ACHN (cell line): ENCODE measurements at places on chromosomes 16 and 17.

- no peak for DNase-seq
These were observed 9.1 kb downstream of the TIMP2 start for GRCh38 chr17:78915872-78916632.

GRCh38 chr17:71453876-71454422, 666.9 kb upstream of the SOX9 start:
- no peak for DNase-seq

- no peak for DNase-seq
These were observed 55.1 kb upstream of the CNTNAP4 start for GRCh38 chr16:76222087-76222486.

DNA sequence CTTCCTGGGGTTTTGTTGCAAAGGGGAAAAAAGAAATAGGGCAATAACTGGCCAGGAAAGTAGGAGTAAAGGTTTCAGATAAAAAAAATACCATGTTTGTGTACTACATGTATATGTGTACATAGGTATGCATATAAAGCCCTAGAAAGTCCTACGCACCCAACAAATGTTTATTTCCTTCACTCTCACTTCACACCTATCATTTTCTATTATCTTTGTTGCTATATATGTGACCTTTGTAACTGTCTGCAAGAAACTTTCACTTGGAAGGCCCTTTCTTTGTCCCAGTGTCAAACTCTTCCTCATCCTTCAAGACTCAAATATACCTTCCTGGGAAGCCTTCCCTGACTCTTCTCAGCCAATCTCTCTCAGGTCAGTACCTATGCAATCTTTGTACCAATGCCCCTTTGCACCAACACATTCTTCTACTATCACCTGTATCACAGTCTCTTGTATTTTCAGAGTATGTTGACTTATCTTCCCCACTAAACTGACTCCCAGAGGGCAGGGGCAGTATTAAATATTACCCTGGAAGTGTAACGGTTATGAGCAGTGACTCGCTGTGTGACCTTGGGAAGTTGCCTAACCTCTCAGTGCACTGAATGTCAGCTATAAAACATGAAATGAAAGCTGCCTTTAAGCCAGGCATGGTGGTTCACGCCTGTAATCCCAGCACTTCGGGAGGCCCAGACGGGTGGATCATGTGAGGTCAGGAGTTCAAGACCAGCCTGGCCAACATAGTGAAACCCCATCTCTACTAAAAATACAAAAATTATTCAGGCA, 6.5 kb downstream of the XPO6 start:
- DNase-seq: no peak

DNA sequence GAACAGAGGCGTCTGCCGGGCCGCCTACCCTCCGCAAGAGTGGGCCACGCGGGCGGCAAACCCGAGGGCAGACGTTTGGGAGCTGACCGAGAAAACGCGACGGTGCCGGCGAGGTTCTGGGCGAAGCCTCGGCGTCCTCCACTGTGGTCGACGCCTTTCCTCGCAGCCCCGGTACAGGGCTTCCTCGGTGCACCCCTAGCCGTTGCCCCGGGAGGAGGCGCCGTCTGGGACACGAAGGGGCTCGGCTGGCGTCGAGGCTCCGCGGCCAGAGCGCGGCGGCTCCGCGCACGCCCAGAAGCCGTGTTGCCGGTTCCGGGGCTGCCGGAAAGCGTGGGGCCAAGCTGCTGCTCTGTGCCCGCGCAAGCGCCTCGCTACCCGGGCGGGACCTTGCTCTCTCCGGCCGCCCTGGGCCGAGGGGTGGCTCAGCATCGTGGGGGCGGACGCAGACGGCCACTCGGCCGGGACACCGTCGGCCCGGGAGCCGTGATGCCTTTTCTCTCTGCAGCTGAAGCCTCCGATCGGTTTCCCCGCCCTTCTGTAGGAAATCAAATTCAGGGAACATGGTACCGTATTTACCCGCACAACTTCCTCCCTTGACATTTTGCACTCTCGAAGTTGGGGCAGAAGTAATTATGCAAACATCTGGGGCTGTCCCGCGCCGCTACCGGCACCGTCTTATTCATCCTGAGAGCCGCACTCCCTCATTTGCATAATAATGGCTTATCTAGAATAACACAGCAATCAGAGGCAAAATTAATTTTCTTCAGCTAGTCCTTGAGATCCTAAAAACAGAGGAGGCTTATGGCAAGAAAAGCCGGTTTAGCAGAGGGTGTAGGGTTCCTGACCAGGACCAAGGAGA, 7.3 kb upstream of the CBX8 start:
- DNase-seq: no peak

DNA sequence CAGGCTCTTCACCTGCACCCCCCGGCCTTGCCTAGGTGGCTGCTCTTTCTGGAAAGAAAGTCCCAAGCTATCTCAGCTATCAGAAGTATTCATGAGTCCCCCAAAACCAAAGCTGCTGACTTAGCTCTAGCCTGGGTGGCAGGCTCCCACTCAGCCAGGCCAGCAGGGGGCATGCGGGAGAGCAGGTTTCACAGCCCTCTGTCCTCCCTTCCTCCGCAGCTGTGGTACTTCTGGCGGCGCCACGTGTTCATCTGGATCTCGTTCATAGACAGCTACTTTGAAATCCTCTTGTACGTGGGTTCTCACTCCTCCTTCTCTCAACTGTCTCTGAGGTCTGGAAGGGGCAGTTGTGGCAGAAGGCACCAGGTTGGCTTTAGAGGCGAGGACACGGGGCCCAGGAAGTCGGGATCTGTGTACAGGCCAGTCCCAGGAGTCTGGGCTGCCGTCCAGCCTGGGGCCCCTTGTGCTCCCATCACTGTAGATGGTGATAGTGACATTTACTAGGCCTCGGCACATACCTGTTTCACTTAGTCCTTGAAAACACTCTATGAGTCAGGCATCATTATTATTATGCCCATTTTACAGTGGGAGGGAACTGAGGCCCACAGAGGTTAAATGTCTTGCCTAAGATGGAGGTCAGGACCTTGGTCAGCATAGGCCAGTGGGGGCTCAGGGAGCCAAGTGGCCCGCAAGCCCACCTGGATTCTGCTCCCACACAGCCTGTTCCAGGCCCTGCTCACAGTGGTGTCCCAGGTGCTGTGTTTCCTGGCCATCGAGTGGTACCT, 12.9 kb downstream of the TRPV2 start:
- DNase-seq: peak; percentile 47

GRCh38 chr16:49350265-49351095, 23.1 kb upstream of the C16orf78 start:
- peak; percentile 65 for DNase-seq

- no peak for DNase-seq
These were observed 170.2 kb upstream of the GOT2 start for GRCh38 chr16:58904291-58904690.

DNA sequence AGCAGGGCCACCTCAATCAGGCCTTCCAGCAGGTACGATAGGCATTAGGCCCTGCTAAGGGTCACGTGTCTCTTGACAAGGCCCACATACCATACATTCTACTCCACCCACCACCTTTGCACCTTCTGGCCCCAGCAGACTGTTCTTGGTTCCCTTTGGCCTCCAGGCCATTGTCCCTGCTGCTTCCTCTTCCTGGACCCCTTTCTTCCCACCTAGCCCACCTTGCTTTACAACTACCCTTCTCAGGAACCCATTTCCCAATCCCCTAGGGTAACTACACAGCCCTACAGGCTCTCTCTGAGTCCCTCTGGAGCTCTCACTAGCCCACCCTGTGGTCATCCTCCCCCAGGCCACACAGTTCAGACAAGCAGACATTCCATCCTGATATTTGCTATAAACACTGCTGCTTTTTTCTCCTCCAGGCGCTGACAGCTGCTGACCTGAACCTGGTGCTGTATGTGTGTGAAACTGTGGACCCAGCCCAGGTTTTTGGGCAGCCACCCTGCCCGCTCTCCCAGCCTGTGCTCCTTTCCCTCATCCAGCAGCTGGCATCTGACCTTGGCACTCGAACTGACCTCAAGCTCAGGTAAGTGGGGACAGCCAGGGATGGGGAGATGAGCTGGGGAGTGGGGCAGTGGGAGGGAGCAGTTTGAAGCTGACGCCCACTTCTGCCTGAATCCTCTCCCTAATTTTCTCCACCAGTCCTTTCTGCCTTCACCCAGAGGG, 1.4 kb upstream of the NRN1L start:
- DNase-seq: no peak

DNA sequence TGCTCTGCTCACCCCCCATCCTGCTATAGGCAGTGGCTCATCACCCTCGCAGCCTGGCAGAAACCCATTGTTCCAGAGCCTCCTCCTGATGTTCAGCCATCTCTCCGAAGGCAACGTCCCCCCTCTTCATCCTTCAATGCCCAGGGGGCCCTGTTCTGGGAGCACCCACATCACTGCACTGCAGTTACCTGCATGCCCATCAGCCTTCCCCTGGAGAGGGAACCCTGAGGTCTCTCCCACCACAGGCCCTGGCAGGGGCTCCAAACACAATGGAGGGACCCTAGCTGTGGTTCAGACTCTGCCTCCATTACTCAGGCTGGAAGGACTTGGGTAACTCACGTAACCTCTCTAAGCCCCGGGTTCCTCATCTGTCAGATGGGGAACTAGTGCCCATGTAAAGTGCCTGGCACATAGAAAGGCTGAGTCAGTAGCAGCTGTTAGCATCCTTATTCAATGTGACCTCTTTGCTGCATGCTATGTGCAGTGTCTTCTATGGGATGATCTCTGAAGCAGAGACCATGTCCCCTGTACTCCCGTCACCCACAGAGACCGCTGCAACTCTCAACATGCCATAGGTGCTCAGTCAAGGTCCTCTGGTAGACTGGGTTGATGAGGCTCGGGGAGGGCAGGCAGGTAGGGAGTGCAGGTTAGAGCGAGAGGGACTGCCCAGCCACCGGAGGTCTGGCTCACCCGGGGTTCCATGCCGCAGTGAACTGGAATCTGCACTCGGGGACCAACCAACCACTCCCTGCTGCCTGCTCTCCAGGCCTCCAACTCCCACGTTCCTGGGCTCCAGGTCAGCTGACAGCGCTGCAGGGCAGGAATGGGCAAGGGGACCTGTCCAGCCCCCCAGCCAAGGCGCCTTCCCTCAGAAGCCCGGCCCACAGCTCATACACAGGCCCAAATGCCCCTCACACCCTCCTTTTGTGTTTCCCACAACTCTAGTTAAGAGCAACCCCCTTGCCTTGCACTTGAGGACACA, 233.2 kb downstream of the ZNF423 start:
- DNase-seq: no peak

- no peak for DNase-seq
These were observed 28.6 kb upstream of the METRNL start for GRCh38 chr17:83050651-83051395.

GRCh38 chr17:64329588-64329987, 61.1 kb downstream of the PECAM1 start:
- DNase-seq: no peak

GRCh38 chr16:26816885-26817571, 249.7 kb upstream of the C16orf82 start:
- DNase-seq: peak; percentile 46

- peak; percentile 68 for DNase-seq
These were observed 20.4 kb upstream of the YPEL2 start for GRCh38 chr17:59311051-59311468.

DNA sequence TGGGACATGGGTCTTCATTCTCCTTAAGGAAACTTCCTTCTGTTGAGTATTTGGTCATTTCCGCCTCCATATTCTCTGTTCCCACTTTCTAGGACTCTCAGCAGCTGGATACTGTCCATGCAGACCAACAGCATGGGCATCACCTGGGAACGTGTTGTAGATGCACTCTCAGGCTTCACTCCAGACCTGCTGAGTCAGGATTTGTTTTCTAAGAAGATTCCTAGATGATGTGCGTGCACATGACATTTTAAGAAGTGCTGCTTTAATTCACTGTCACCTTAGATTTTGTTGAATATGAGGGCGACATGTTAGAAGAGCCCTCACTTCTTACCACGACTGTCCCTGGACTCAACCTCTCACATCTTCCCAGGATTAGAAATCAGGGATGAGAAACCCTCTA, 10.0 kb upstream of the SDK2 start:
- DNase-seq: no peak

GRCh38 chr16:79250502-79251098, 349.9 kb downstream of the MAF start:
- no peak for DNase-seq

DNA sequence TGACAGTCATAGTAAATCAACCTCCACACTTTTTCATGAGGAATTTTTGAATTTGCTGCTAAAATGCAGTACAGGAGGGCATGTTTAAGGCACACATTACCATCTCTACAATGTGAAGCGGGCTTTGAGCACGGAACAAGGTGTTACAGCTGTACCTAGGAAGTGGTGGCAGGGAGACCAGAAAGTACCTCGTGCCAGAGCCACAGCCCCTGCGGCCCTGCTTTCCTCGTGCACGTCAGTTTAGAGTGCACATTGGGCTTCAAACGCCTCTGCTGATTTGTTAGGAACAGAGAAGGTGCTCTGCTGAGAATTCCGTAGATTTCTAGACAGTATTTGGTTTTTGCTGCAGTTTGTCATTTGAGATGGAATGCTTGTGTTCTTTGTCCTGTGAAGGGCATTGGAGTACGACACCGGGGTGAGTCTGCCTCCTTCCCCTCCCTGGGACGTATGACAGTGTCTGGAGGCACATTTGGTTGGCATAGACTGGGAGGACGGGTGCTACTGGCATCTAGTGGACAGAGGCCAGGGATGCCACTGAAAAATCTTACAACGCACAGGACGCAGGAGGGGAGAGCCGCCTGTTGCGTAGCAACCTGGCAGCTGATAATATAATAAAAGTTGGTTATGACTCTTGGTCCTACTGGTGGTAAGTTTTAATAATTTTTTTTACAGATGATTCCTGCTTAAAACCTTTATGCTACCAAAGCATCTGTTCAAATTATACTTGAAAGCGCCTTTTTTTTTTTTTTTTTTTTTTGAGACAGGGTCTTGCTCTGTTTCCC, 9.1 kb downstream of the FOXK2 start:
- peak; percentile 83 for DNase-seq

DNA sequence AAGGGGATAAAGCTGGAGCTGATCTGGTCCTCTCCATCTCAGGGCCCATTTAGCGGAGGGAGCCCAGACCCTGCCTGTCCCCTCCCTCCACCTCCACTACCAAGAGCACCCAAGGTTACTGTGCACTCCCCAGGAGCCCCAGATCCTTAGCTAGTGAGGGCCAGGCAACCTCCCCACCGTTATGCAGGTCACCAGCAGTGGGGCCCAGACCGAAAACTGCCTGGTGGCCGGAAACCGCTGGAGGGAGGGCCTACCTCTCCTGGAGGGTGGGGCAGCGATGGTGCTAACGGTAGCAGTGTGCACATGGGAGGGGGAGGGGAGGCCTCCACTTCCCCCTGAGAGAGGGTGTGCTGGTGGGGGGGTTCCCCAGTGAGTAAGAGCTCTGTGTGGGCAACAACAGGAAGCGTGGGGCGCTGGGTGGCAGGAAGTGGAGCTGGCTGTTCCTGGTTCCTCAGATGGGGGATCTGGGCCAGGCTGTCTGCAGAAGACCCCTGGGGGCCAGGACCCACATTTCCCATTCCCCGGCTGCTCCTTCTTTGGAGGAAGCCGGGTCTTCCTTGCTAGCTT, 4.4 kb downstream of the FMNL1 start:
- peak; percentile 36 for DNase-seq
